ENCODE measurements at places on chromosomes 2 and 18.

- DNase-seq: no peak
Observed at GRCh38 chr2:149068225-149068995, 29.9 kb downstream of the LYPD6B start.

GRCh38 chr2:71852141-71852711, 295.4 kb downstream of the CYP26B1 start:
- peak; percentile 58 for DNase-seq

DNA sequence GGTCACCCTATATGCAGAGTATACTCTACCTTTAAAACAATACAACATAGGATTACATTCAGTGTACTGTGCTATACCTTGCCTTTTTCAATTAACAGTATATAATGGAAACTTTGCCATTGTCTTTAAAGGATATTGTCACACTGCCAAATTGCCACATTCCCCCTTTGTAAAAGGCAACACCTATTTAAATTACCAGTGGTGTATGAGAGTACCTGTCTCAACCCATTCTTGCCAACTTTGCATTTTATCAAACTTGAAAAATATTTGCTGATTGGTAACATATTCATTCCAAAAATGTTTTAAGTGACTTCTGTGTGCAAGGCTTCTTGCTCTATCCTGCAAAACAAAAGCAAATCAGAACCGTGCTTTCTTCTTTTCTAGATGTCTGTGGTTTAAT, 92.9 kb downstream of the FMNL2 start:
- DNase-seq: no peak

- no peak for DNase-seq
Observed at GRCh38 chr2:69335311-69335710, 51.7 kb downstream of the GFPT1 start.

DNA sequence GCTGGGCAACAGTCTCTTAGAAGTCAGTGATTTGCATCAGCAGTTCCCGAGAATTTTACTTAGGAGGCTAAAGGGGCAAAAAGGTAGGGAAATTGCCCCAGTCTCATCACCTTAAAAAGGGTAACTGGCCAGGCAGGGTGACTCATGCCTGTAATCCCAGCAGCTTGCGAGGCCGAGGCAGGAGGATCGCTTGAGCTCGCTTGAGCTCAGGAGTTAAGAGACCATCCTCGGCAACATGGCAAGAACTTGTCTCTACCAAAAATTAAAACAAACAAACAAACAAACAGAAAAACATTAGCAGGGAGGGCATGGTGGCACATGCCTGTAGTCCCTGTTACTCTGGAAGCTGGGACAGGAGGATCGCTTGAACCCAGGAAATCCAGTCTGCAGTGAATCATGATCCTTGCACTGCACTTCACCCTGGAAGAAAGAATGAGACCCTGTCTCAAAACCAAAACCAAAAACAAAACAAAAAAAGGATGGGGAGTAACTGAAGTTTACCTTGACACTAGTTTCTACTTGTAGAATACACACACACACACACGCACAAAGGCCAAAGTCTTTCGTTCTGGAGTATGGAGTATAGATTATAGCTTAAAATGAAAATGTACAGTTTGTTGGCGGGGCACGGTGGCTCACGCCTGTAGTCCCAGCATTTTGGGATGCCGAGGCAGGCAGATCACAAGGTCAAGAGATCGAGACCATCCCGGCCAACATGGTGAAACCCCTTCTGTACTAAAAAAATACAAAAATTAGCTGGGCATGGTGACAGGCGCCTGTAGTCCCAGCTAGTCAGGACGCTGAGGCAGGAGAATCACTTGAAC, 2.7 kb upstream of the GEMIN6 start:
- DNase-seq: no peak

GRCh38 chr18:7723558-7723957, 156.4 kb downstream of the PTPRM start:
- DNase-seq: no peak

DNA sequence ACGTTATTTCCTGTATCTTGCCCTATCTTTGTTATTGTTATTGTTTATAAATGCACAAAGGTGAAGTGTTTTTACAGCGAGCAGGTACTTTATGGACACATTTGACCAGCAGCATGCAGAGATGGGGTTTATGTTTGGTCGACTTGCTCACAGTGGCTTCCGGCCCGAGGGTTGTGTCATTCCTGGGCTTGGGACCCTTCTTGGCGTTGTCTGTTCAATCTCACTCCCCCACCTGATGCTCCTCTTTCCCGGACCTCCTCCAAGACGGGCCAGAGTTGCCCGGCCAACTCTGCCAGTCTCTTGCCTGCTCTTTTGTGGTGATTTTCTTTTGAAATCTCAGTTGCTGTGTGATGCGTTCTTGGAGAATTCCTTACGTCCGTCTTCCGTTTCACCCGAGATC, 153.9 kb downstream of the TWIST2 start:
- no peak for DNase-seq

- DNase-seq: no peak
Observed at GRCh38 chr2:221844212-221845020, 272.3 kb upstream of the EPHA4 start.

GRCh38 chr2:67574230-67574629, 177.1 kb downstream of the ETAA1 start:
- DNase-seq: peak; percentile 72

DNA sequence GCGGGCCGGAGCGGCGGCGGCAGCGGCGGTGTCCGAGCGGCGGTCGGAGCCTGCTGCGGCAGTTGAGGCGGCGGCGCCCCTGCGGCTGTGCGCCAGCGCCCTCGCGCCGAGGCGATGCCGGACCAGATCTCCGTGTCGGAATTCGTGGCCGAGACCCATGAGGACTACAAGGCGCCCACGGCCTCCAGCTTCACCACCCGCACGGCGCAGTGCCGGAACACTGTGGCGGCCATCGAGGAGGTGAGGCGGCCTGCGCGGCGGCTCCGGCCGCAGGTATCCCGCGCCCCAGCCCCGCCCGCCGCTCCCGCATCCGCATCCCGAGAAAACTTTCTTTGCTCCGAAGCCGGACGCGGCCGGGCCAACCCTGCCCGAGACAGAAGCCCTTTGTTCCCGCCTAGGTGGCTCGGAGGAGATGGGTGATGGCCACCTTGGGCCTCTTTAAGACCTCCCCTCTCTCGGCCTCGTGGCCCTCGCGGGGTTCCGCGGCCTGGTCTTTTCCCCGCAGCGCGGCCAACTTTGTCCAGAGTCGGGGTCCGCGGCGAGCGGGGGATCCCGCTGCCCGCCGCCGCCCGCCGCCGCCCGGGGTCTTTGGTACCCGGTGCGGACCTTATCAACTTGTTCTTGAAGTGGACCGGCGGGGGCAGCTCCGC, 504 bp downstream of the ASAP2 start:
- no peak for DNase-seq

GRCh38 chr18:42274488-42275137, 319.6 kb downstream of the PIK3C3 start:
- DNase-seq: no peak

- DNase-seq: peak; percentile 40
Observed at GRCh38 chr2:221836095-221836494, 264.0 kb upstream of the EPHA4 start.

- DNase-seq: no peak
Observed at GRCh38 chr2:556485-556884, 120.7 kb downstream of the TMEM18 start.

- DNase-seq: no peak
Observed at GRCh38 chr2:223104336-223105132, 52.5 kb downstream of the KCNE4 start.

DNA sequence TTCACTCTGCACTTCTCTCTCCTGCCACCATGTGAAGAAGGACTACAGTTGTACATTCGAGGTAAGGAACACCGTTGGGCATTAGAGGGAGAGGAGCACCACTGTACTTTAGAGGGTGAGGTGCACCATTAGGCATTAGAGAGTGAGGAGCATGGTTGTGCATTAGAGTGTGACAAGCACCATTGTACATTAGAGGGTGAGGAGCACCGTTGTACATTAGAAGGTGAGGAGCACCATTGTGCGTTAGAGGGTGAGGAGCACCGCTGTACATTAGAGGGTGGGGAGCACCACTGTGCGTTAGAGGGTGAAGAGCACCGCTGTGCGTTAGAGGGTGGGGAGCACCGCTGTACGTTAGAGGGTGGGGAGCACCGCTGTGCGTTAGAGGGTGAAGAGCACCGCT, 20.8 kb upstream of the AGXT start:
- DNase-seq: no peak

DNA sequence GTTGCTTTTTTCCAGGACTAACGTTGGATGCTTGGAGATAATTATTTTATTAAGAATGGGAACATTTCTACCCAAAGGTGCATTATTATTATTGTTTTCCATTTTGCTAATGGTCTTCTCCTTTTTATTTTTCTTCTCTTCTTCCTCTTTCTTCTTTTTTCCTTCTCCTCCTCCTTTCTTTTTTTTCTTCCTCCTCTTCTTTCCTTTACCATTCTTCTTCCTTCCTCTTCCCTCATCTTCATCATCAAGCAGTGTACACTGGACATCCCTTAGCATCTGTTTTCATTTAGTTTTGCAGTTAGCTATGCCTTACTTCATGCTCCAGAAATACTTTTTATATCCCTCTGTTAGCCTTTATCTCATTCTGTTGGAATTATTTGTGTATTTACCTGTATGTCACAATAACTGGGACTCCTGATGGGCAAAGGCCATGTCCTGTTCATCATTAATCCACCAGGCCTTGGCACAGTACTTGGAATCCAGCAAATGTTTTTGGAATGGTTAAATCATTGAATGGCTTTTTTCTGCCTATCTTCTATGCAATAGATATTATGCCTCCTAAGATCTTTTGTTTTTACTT, 162.7 kb downstream of the CAMKMT start:
- DNase-seq: peak; percentile 13

DNA sequence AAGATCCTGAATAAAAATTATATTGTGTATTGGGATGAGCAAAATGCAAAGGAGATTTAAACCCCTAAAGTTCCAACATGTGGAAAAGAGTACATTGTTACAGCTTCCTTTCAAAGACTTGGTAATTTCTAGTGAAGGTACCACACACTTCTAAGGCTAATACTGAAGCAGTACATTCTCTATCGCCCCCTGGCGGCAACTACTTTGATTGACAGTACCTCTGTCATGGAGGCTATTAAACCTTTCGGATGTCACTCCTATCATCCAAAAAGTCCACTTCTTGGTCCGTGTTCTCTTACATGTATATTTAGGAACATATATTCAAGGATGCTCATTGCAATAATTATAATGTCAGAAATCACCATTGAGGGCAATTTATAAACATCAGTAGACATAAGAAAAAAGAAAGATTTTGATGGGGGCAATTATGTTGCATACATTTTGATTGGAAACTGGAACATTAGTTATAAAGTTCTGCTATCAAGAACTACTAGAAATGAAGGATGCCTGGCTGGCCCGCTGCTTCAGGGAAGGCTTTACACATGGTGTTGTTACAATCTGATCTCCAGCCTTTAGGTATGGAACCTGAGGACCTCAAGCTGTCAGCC, 601.6 kb downstream of the CPS1 start:
- peak; percentile 2 for DNase-seq

DNA sequence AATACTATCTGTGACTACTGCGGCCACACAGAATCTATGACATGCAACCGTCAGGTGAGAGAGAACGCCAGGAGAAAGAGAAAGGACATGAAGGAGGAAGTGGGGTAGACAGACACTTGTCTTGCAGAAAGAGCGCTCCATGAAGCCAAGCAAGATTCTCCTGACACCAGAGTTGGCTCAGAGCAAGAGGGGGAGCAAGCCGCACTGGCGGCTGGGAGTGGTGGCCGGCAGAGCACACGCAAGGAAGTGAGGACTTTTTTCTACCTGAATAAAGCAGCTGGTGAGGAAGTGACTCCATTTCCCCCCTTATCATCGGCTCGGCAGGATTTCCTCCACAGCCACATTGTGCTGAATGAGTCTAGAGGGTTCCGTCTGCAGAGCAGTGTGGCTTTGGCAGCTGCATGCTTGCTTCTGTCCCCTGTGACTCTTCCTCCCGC, 181.6 kb downstream of the BCL2 start:
- no peak for DNase-seq

- peak; percentile 20 for DNase-seq
Observed at GRCh38 chr2:54757500-54757899, 34.0 kb downstream of the EML6 start.

DNA sequence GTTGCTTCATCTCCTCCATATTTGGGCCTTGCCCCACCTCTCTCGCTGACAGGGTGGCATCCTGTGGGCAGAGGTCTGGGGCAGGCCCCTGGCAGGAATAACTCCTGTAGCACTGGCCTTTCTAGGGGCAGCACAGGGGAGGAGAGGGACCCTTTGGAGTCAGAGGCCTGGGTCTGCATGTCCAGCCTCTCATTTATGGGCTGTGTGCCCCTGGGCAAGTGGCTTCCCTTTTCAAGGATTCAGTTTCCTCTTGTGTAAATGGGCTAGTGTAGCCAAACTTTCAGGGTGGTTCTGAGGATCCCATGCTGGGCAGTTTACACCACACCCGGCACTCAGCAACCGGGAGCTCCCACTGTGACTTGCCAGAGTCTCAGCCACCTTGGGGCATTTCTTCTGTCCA, 23.4 kb downstream of the ADRA2B start:
- DNase-seq: no peak

Data from foreskin fibroblast (primary cell).